NCI-H187 treated with DMSO at 0.1 percent for 48 hours (cell line): ENCODE measurements at places on chromosomes 7 and 10.

- DNase-seq: no peak
Measured at GRCh38 chr10:100184840-100185239, 989 bp downstream of the ERLIN1 start.

DNA sequence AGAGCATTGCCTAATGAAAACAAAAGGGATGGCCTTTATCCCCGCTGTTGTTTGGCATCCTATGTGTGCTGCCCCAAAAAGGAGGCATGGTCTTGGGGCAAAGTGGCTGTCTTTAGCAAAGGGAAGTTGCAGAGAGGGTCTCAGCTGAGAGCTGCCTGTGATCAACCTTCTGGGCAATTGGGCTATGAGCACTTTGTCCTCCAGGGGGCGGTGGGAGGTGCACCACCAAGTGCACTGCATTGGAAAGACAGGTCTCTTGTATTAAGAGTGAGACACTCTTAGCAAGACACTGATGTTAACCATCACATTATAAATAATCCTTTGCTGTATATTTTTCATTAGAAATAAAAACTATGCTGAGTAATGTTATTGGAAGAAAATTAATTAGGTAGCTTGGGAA, 314.8 kb downstream of the POM121L12 start:
- no peak for DNase-seq

GRCh38 chr10:71245420-71246325, 33.3 kb downstream of the UNC5B start:
- no peak for DNase-seq

GRCh38 chr7:69187824-69188333, 410.4 kb upstream of the AUTS2 start:
- no peak for DNase-seq

DNA sequence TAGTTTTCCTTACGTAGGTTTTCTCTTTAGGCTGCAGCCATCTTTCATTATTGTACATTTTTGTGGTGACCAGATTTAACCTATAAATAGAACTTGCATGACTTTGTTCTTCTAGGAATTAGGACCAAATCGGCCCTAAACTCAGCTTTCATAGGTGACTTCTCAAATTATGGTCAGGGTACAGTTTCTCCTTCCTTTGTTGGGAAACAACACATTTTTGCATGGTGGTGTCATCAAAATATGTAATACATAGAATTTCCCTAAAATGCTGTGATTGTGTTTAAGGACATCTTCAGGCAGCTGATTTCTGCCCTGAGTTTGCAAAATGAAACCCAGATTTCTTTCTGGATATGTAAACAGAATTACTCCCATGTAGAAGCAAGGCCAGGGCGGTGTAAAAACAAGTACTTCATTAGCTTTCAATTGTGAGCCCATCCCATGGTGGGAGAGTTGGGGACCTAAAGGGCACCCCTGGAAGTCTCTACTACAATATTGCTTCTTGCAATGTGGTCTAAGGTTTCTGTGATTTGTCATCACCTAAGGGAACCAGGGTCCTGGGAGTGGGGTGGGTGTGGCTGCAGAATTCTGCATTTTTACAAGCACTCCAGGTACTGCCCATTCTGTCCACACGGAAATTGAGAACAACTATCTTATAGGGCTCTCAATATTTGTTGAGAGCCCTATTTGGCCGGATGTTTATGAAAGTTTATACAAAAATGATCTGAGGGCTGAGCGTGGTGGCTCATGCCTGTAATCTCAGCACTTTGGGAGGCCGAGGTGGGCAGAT, 121.0 kb upstream of the FAM171A1 start:
- DNase-seq: no peak

DNA sequence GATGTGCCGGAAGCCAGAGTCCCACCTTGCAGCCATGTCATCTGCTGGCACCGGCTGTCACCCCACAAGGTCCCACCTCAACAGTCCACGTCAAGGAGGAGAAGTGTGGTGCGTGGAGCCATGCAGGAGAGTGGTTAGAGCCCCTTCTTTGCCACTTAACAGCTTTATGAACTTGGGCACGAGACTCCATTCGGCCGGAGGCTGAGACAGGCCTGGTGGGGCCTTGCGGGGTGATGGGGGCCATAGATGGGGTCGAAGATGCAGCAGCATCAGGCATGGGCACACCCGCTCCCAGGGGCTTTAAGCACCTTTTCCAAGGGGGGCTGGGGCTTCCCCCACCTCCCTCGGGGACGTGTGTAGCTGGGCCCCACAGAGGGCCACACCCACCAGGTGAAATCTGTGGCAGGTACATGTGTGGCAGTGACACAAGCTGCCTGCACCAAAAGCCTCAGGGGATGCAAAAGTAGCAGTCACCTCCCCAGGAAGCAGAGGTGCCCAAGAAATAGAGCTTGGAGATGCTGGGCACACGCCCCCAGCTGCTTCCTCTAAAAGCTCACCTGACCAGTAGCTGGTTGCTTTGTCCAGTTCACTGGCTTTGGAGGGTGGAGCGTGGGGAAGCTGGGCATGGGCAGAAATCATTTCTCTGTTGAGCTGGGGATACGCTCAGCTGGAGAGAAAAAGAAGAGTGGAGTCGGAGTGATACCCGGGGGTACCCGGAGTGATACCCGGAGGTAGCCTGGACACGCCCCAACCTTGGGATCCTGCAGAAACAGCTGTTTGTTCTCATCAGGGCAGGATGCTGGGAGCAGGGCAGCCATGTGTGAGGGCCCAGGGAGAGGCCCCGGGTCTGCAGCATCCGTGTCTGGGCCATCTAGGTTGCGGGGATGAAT, 199.8 kb downstream of the EBF3 start:
- DNase-seq: no peak

DNA sequence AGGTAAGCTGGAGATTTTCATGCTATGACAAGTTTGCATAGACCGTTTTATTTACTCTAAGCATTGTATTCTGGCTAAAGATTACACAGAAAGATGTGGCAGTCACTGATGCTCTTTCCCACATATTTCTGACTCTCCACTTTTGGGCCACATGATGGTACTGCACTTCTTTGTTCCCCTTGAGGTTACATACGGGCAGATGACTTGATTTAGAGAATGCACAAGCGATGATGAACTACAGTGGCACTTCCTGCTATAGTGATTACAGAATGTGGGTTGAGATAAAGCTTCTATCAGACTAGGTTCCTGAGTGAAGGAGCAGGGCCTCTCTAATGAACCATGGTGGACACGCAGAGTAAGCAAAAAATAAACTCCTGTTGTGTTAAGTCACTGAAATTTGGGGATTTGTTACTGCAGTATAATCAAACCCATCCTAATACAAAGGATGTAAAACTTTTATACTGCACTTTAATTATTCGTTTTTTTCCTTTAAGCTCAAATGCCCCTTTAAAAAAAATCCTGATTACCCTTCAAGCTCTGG, 177.9 kb downstream of the TAX1BP1 start:
- no peak for DNase-seq

DNA sequence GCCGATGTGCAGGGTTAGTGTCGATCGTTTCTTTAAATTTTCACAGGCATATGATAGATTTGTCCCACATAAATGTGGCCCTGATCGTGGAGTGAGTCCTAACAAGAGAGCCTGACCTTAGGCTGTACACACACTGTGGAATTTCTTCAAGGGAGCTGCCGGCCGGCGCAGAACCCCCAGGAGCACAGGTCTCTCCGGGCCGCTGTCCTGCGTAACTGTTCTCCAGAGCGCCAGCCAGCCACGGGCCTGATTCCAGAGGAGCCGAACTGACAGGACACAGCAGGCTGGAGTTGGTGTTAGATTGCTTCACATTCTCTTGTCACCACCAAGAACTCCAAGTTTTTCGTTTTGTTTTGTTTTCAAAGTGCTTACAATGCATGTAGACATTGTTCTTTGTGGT, 37.3 kb downstream of the SHH start:
- no peak for DNase-seq

GRCh38 chr10:103649654-103650423, 156.3 kb downstream of the NEURL1 start:
- DNase-seq: peak; percentile 26

DNA sequence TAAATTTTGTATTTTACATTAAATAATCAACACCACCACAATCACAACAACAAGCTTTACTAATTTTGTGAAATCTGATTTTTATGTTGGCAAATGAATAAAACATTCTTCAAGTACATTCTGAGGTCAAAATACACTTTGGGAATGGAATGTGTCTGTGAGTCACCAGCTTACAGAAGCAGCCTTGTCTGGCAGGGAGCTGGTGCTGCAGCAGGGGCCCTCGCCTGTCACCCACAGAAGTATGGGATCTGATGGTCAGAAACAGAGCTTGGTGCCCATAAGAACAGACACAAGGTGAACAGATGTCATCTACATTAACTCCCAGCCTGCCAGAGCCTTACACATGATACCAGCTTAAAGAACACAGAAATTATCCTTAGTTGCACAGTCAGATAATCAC, 496.9 kb downstream of the CCSER2 start:
- no peak for DNase-seq

DNA sequence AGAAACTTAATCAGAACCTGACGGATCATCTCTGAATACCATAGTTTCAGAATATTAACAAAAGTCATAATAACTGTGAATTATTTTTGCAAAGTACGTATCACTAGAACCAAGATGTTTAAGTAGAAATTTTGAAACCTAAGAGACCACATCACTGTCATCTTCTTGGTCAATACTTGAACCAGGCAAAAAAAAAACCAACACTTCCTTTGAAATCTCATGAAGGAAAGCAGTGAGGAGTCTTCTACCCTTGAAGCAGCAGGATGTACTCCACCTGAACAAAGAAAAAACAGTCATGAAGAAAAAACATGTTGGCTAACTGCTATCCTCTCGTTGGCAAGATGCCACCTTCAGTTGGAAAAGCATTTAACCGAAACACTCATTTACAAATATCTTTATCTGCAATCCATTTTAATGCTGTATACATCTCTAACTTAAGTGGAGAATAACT, 82.4 kb downstream of the SRPK2 start:
- DNase-seq: no peak

GRCh38 chr10:127983344-127984100, 76.6 kb downstream of the PTPRE start:
- no peak for DNase-seq

- no peak for DNase-seq
Measured at GRCh38 chr10:70493660-70494234, 15.2 kb downstream of the PALD1 start.

GRCh38 chr7:27210441-27211083, 10.7 kb upstream of the HOXA13 start:
- no peak for DNase-seq

- no peak for DNase-seq
Measured at GRCh38 chr7:51198654-51199053, 118.0 kb downstream of the COBL start.

DNA sequence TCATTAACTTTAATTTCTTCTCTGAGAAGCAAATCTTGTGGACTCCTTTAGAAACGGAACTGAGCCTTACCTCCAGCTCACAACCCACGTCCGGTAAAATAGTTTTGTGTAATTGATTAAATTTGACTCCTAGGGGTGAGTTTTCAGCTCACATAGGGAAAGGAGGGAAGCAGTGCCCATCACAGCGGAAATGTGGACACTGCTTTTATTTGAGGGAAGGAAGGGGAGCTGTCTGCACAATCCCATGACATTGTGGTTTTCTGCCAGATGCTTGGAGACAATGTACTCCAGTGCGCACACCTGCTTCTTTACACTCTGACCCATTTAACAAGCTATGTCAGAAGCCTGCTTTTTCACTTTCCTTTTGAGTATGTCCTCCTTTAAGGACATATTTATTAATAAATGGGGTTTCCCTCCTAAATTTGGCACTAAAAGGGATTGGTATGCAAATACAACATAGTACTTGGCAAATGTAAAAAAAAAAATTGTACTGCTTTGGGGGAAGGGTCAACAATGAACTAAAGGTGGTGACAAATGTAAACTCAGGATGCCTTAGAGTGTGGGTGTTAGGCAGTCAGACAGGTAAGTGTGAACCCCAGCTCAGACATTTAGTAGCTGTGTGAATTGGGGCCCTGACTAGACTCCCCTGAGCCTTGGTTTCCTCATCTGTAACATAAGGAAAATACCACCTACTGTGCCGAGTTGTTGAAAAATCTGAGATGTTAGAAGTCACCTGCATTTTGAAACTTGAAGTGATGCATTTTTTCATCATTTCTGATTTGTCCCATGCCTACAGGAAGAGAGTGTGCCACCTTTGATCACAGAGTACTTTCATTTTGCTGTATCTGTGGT, 90.2 kb upstream of the KLF6 start:
- DNase-seq: no peak

GRCh38 chr7:1103009-1103788, 15.3 kb downstream of the GPER1 start:
- no peak for DNase-seq

- no peak for DNase-seq
Measured at GRCh38 chr10:128519581-128519980, 393.4 kb upstream of the MKI67 start.

DNA sequence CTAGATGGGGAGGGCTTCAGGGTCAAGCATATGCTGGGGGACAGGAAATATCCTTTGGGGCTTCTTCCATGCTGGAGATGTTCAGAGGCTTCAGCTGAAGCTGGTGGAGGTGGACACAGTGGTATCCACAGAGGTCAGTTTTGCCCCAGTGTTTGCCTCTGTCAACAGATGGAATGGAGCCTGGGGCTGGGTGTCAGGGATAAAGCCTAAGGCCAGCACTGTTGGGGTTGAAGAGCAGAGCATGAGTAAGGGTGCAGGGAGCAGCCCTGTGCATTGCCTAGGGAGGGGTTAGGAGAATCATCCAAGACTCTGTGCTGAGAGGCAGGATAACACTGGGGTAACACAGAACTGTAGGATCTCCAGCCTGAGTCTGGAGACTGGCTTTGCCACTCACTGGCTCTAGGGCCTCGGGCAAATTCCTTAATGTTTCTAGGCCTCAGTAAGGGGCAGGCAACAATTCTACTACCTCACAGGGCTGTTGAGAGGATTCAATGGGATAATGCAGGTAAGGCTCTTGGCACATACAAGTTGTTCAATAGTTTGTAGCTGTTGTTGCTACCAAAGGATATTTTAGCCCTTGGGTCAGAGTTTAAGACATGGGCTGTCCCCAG, 21.8 kb upstream of the MYL7 start:
- no peak for DNase-seq

DNA sequence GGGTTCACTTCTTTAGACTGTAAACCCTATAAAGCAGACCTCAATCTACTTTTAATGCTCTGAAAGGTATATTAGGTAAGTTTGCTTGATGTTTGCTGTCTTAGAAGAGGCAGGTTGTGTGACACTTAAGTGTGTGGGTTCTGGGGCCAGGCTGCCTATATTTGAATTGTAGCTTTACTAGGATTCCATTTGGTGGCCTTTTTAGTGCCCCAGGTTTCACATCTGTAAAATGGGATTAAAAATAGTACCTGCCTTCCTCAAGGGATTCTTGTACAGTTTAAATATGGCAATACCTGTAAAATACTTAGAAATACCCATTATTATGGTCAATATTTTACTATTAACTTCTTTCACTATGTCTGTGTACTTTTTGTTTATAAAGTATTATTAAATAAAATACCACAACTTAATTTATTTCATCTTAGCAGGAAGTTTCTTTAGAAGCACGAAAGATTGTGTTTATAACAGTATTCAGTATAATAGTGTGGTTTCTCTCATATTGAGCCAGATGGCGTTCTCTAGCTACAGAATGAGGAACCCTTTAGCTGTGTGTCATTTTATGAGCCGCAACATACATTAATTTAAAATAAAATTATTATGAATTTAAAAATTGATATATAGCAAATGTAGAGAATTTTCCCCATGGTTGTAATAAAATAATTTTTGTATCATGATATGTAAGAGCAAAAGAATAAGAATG, 94.2 kb downstream of the CDK14 start:
- no peak for DNase-seq
